Amygdala (tissue), 56 donors: ENCODE measurements at places on chromosomes 7 and 10.

GRCh38 chr10:1308173-1308961, 252.2 kb downstream of the WDR37 start:
- DNase-seq, result no peak

GRCh38 chr7:117012284-117012683, 59.0 kb downstream of the ST7 start:
- no peak for DNase-seq

DNA sequence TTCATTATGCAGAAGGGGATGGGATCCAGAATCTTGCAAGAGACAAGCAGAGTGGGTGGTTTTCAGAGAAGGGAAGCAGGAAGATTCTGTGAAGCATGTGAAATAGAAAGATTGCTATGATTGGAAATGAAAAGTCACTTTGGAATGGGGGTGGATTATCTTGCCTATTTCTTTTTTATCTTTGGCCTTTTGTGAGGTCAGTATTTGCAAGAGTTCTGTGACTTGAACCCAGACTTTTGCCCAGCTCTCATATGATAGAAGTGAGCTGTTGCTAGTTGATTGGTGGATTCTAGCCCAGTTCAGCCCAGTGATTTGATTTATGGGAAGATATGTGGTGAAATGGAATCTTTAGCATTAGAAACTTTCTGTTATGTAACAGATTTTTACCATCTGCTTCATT, 17.1 kb downstream of the ENTPD7 start:
- DNase-seq, result no peak

DNA sequence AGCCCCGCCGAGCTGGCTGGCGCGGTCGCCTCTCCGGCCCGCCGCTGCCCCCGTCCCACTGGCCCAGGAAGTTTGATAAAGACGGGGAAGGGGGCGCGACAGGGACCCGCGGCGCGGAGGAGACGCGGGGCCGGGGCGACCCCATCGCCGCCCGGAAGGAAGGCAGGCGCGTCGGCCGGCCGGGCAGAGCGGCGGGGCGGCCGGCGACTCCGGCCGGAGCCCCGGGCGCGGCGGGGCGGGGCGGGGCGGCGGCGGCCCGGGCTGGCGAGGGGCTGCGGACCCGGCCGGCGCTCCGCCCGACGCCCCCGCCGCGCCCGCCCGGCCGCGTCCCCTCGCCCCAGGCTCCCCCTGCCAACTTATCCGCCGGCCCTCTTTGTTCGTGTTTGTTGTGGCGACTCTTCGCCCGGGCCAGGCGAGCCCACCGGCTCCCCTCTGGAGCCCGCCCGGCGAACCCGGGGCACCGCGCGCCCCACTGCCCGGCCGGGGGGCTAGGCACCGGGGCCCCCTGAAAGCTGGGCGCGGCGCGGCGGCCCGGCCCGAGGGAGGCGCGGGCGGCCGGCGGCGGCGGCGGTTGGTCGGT, 571 bp downstream of the KDM7A start:
- no peak for DNase-seq

DNA sequence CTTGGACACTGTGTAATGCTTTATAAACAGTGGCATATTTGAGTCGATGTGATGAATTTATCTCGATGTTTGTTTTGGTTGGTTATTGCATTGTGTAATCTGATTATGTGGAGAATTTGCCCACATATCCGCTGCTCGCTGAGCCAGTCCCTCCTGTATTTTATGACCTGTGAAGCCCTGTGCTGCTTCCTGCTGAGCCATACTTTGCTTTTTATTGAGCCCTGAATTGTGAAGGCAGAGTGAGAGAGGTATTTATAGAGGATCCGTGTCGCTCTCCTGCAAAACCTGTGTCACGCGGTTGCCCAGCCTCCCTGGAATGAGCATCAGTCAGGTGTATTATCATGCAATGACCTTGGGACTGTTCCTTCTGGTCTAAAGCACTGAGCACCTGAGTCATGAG, 253.7 kb downstream of the ARHGAP21 start:
- DNase-seq, result no peak
